ENCODE measurements at places on chromosomes 1 and 21. TPM values are rescaled to one million over a fixed set of nuclear protein-coding genes. Genes with fewer than 3 reads are reported as not detected.

ADAR gene
- total RNA-seq: 94.1 TPM

AVPR1B gene
- not detected for total RNA-seq

- DNase-seq: no peak
Observed at GRCh38 chr1:35659589-35659988, 18.3 kb upstream of the PSMB2 start.

DNA sequence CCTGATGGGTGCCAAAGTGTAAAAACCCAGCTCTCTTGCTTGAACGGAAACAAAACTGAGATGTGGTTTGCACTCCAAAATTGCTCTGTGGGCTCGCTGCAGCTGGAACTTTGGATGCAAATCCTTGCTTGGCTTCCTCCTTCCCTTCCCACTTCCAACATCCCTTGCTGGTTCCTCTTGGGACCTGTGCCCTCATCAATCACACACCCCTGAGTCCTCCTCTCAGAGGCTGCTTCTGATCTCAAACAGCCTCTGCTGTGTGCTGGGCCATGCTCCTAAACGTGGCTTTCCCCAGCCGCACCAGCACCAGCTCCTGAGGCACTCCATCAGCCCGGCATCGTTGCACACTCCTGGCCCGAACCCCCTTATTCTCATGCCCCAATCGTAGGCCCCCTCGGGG, 124.3 kb upstream of the RAB4A start:
- no peak for DNase-seq

DNA sequence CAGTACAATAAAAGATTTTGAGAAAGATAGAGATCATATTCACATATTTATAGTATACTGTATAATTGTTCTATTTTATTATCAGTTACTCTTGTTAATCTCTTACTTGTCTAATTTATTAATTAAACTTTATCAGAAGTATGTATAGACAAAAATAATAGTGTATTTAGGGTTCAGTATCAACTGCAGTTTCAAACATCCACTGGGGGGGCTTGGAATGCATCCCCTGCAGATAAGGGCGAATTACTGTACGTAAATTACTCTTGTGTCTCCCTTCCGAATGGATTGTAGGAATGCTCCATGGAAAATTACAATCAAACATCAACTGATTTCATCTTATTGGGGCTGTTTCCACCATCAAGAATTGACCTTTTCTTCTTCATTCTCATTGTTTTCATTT, at the start of gene OR2L8:
Gene OR2L8, plus strand, starts transcription at position 301 of the 400 bp plus-strand sequence. Its CDS starts 0 bp downstream, at position 301.
- DNase-seq: no peak

GRCh38 chr1:195096051-195096521, 1512.2 kb downstream of the KCNT2 start:
- no peak for DNase-seq

DNA sequence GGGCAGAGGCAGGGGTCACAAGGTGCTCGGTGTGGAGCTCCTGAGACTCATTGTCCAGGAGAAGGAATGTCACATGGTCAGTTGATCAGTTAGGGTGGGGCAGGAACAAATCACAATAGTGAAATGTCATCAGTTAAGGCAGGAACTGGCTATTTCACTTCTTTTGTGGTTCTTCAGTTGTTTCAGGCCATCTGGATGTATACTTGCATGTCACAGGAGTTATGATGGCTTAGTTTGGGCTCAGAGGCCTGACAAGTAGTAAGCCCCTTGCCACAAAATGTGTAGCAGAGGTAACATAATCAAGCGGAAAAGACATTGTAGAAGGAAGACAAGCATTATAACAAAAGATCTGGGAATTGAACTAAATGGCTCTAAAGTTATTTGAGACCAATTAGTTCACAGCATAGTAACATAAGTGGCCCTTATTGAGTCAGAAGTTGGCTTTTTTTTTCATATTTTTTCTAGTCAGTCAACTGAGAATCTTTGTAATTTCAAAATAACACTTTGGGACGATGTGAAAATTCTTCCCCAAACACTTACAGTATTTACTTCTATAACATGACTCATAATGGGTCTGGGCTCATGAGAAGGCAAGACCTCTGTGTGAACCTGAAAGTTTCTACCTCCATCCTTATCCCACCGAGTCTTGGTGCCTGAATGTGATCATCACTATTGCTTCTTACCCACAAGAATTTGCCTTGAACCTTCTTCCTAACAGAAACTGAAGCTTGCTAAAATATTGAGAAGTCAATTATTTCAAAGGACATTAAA, 137.0 kb upstream of the DPT start:
- DNase-seq: no peak

- DNase-seq: no peak
Observed at GRCh38 chr1:218436346-218436745, 91.2 kb downstream of the TGFB2 start.
